ENCODE measurements at places on chromosomes 11 and 22. TPM values are rescaled to one million over a fixed set of nuclear protein-coding genes. Genes with fewer than 3 reads are reported as not detected.

- DNase-seq = no peak
Measured at GRCh38 chr11:87555101-87555500, 517.4 kb downstream of the TMEM135 start.

DNA sequence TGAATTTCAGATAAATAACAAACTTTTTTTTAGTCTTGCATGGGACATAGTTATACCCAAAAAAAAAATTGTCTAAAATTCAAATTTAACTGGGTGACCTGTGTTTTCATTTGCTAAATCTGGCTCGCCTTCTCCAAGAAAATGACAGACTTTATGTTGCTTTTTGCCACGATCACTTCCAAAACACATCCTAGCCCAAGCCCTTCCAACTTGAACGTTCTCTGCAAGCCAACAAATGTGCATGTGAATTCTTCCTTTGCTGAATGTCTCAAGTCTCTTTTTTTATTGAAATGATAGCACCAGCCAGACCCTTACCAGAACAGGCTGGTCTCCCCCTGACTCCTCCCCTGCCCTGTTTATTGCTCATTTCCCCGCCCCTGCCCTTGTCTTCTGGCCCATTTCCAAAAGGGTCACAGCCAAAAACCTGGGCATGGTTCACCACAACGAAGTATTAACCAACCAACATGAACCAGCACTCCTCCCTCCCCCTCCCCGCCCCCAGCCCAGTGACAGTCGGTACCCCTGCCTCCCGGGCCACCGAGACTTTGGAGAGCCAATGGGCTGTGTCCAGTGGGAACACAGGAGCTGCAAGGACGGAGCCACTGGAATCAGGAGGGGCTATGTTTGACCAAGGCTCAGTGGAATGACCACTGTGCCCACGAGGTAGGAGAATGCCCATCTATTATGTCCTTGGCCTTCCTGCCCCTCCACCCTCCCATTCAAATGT, 63.2 kb downstream of the BTG4 start:
- no peak for DNase-seq

DNA sequence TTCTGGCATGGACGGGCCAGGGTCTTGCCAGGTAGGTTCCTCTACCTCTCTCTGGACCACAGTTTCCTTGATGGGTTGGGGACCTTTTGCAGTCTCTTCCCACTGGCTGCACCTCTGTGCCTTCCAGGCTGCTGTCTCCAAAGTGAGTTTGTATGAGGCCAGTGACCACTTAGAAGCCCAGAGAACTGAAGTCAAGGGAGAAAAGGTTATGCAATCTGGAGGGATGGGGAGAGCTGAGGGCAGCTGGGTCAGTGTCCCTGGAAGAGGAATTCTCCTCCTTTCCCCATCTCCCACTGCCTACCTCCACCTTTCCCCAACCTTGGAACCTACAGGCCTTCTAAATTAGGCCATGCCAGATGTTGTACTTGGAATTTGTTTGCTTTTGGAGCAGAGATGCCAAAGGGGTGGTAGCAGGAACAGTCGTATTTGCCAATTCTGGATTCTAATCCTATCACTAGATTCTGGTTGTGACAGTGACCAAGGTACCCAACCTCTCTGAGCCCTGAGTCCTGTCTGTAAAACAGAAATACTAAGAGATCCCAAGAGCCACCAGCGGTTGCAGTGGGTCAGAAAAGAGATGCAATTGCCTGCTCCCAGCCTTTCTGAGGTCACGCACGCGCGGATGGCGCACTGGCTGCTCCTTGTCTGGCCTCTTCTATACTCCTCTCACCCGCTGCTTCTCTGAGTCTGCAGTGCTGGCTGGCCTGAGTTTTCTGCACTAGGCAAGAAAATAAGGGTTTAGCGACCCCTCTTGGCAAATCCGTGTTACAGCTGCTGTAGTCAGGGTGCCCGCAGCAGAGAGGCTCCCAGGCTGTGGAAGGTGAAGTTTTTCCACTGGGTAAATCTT, 10.7 kb upstream of the ACCSL start:
- peak; percentile 34 for DNase-seq

Gene CCDC73
- 0.07 TPM for total RNA-seq

Gene MRPL11
- total RNA-seq = 54.8 TPM

Gene NLRP14
- total RNA-seq = not detected

Gene IGLL1
- not detected for total RNA-seq

DNA sequence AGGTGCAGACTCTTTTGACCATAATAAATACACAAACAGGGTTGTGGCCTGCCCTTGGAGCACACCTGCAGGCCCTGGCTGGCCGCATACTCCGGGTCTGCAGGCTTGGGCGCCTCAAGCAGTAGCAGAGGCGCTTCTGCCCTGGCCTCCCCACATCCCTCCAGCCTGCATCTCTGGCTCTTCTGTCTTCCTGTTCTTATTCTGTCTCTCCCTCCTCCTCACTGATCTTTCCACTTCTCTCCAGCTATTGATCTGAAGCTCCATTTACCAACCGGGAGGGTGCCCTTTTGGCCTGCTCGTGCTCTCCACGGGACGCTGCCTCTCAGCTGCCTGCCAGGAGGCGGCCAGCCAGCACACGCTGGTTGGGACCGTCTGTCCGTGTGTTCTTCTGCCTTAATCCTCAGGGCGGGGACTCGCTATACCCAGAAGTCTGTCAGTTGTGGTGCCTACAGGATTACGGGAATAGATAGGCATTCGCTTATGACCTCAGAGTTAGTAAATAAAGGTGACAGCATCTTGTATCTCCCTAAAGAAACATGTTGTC, 5.2 kb downstream of the UPB1 start:
- DNase-seq = no peak

Gene OR52A1
- not detected for total RNA-seq

DNA sequence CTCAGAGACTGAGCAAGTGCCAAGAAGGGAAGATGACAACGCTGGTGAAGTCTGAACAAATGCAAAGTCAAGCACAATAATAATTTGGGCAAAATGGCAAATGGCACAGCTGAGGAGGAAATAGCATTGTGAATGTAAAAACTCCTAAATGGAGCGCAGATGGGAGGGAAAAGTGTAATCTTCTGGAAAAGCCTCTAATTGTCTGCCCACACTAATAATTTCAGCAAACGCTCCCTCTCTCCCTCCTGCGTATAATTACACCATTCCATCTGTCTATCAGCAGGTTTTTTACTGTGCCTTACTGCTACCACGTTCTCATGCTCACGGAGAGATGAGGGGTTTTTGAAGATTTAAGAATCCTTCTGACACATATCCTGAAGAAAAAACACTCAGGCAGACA, 302.6 kb downstream of the KIRREL3 start:
- no peak for DNase-seq

DNA sequence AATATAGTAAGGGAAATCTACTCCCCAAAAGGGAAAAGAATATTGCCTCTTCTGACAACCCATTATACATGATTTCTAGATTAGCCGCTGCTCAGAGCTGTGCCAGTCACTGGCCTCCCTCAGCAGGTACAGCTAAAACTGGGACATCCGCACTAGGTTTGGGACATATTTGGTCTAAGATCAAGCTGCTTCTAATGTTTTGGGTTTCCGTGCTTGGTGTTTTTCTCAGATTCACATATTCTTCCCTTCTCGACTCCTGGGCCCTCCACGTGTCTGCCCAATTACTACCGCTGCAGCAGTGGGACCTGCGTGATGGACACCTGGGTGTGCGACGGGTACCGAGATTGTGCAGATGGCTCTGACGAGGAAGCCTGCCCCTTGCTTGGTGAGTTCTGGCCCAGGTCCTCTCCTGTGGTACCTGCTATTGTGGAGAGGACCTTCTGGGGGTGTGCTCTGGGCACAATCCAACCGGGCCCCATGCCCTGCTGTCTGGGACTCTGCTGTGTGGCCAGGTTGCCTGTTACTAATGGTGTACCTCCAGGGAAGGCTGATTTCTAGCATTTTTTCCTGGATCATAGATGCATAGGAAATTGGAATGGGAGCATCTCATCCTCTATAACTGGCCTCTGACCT, 138.1 kb upstream of the SORL1-AS1 start:
- no peak for DNase-seq

Data from kidney epithelial cell (primary cell).